ENCODE measurements at places on chromosomes 7 and 10.

DNA sequence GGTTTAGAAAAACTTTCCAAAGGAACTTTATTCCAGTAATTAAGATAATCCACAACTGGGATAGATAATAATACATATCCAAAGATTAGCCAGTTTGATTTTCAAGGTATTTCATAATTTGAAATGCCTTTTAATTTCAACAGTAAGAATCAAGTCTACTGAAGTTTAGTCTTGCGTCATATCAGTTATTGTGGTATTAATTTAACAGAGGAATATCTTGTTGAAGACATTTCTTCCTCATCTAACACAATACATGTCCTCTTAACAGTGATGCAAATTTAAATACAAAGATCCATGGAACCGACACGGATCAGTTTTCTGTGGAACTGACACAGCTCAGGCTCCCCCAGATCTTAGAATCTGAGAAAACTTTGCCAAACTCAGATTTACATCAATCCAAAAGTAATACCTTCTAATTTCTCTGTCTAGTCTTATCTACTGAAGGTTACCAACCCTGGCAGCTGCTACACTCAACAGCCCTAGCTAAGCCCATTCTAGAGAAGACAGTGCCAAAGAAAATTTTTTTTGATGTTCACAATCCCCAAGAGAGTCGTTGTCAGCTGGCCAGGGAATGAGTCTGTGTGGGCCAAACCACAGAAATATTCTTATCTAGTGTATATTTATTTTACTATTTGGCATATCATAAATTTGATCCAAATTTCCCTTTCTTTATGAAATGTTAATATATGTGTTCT, 365.2 kb upstream of the MEOX2 start:
- DNase-seq = no peak

DNA sequence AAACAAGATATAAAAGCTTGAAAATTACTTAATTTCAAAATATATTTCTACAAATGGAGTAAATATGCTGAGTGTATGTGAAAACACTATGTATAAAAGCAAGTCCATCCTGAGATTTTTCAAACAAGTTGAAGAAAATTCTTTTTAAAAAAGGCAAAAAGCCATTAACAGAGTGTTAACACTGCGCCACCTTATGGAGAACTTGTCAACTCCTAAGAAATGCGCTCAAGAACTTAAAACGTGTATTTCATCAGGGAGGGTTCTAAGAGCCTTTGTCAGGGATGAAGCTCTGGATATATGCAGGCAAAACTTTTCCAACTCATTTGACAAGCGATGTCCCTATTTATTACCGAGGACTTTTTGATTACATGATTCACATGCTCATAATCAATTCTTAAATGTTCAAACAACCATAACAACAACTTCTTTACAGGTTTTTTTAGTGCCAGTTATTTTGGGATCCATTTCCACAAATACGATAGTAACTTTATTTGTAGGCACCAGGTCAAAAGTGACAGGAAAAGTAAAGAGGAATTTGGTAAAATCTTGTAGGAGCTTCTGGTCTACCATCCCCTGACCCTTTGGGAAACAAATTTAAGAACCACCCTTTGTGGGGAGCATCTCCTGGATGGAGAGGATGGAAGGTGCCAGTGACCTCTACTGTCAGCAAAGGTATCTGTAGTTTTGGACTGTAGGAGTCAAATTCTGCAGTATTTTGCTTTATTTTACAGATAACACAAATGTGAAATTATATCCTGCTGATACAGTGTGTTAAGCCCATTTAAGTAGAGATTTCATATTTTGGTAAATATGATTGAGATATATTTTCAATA, 23.2 kb downstream of the CALCR start:
- DNase-seq = no peak

DNA sequence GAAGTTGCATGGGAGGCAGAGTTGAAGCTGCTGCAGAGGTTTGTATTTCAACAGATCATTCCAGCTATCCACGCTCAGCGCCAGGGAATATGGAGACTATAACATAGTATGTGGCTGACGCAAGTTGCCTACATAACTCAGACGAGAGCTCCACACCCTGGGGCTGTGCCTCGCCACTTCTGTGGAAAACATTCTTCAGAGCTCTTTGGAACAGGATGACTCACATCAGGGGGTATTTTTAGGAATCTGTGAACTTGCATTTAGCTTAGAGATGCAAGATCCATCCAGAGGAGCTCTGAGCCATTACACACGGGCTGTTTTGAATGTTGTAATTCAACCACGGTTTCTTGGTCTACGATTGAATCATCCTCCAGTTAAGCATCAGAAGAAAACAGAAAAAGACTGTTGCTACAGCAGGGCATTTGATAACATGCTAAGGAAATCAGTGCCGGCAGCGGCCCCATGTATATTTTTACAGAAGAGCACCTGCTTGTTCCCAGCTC, 481.5 kb upstream of the AKR1E2 start:
- no peak for DNase-seq

DNA sequence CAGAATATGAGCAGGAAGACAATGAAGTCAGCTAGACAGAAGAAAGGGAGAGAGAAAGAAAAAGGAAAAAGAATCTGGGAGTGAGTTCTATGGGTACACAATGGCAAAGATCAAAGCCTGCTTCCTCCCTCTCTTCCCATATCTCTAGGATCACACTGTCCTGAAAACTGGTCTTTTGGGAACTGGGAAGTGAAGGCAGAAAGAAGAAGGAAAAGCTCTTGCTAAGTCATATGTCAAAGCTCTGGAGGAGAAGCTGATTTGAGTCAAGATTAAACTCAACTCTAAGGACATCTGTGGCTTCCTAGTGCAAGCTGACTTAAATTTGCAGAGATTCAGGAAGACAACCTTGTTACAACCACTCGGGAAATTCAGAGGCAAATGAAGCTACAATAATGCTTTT, 147.5 kb downstream of the DOCK4 start:
- no peak for DNase-seq

GRCh38 chr7:80708123-80708522, 69.7 kb downstream of the CD36 start:
- DNase-seq = no peak

DNA sequence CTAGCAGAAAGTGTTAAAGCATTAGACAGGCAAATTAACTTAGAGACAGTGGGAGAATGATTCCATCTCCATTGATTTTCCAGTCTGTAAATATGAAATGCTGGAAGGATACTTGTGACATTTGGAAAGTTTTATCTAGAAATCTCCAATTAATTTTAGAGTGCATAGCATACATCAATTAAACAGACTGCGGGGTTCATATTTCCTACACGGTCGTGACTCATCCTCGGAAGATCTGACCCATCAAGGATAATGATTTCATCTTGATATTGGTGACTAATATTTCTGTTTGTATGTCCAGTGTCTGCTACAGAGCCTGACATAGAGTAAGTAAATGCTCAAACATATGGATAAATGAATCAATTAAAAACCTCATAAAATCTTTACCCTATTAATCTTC, 474.9 kb downstream of the KCNMA1 start:
- no peak for DNase-seq

DNA sequence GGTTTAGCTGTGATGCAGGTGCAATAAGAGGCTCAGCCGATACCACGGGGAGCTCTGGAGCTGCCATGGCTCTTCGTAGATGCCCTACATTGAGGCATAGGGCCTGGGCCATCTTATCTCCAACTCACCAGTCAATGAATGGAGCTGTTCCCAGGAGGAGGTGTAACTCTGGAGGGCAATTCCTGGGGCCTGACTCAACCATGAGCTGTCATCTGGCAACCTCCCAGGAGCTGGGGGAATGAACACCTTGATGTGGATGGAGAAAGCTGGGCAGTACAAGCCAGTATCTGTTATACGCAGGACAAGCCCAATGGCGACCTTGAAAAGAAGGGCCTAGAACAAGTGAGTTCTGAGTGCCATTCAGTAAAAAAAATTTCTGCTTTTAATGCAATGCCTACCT, 224.0 kb upstream of the PLXDC2 start:
- DNase-seq = no peak

DNA sequence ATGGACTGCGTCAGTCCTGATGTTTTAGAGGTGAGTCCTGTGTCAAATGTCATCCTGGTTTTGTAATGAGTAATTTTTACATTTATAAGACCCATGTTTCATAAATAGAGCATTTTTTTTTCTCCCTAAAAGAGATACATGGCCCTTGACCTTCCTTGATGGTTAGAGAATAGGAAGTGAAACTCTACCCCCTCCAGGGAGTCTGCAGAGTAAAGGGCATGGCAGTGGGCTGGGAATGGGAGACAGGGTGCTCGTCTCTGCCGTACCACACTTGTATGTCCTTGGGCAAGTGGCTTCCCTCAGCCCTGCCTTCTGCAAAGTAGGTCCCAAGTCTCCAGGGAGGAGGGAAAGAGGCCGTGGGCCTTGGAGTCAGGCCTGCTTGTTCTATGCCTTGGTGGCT, 63.9 kb downstream of the WDFY4 start:
- DNase-seq = no peak

- DNase-seq = no peak
Measured at GRCh38 chr7:42414028-42414427, 177.0 kb upstream of the GLI3 start.

- no peak for DNase-seq
Measured at GRCh38 chr7:20539201-20539600, 76.3 kb upstream of the ABCB5 start.

- DNase-seq = no peak
Measured at GRCh38 chr10:105714728-105715127, 1073.6 kb downstream of the SORCS3 start.

- no peak for DNase-seq
Measured at GRCh38 chr10:44416021-44416771, 31.3 kb upstream of the CXCL12 start.

DNA sequence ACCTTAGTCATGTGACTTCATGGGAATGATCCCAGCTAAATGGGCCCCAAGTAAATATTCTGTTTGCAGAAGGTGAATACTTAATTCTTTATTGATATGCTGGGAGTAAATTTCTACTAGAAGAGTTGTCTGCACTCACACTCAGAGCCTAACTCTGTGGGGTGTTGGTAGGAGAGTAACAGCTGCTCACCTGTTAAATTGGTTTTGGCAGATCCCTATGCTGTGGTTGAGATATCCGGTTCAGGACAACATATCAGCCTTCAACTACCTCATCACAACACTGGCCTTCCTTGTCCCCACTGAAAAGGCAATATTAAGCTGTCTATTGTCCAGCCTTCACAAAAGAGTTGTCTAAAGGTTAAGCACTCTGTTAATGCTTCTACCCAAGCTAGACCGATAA, 738.3 kb downstream of the INHBA start:
- no peak for DNase-seq

DNA sequence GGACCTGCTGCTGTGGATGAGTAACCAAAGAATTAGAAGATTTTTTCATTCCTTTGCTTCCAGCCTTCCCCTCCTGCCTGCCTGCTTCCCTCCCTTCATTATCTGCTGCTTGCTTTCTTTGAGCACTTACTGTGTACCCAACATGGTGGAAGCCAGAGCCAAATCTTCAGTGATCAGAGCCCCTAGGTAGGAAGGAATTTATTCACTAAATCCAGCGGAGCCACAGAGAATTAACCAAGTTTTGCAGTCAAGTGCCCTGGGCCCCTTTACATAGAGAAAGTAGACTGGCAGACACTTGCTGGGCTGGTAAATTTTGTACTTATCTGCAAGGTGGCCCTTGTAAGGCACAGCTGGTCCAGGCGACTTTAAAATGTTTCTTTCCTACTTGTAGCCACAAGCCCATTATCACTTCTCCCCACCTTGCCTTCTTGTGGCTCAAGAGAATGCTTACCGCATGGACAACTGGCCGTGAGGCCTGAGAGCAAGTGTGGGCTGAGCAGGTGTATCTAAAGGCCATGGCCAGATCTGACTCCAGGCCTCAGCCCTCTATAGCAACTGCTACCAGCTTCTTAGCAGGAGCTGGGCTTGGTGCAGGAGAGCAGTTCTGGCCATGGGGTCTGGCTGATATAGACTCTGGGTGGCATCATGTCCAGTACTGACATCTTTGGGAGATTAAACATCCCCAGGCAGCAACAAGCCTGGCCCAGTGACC, 11.1 kb downstream of the UNC5B start:
- no peak for DNase-seq

DNA sequence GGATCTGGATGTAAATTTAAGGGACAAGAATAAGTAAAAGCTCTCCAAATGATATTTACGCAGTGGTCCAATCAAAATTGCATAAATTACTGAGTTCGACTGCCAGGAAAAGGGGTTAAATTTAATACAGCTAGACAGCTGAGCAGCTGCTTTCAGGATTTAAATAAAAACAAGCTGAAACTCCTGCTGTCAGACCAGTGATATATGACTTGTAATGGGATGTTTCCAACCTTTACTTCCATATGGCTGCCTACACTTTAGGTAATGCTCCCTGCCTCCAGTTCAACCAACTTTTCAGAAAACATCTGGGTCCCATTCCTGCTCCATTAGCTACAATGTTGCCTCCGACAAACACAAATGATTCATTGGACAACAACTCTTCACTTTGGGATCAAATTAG, 326.3 kb upstream of the DGKB start:
- DNase-seq = no peak

- DNase-seq = no peak
Measured at GRCh38 chr7:45000093-45001032, at the start of gene CCM2. CCM2 (plus strand) TSS chr7:45000201; CDS start chr7:45000334, 133 bp downstream.

- DNase-seq = no peak
Measured at GRCh38 chr10:23121135-23121534, 25.8 kb downstream of the MSRB2 start.

- DNase-seq = no peak
Measured at GRCh38 chr7:14836571-14837189, 65.9 kb downstream of the DGKB start.

GRCh38 chr7:74612015-74612829, 45.3 kb upstream of the GTF2I start:
- DNase-seq = no peak

- DNase-seq = no peak
Measured at GRCh38 chr10:24346877-24347519, 138.1 kb downstream of the KIAA1217 start.

GRCh38 chr7:2894118-2894940, 50.2 kb upstream of the GNA12 start:
- peak; percentile 17 for DNase-seq

GRCh38 chr10:43344051-43344450, 27.4 kb upstream of the FXYD4 start:
- no peak for DNase-seq

DNA sequence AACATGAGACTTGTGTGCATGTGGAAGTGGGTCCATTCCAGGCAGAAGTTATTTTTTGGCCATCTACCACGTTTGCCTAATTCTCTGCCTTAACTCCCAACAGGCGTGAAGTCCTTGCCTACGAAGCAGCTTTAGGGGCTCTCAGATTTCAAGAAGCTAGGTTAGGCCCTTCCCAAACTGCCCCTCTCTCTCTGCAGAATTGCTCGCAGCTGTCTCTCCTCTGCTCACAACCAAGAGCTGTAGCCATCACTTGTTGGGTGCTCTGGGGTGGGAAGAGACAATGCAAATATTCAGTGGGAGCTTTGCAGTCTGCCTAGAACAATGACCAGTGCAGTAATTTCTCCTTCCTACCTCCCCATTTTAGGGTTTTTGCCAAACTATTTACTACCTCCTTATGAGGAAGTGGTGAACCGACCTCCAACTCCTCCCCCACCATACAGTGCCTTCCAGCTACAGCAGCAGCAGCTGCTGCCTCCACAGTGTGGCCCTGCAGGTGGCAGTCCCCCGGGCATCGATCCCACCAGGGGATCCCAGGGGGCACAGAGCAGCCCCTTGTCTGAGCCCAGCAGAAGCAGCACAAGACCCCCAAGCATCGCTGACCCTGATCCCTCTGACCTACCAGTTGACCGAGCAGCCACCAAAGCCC, 24.9 kb downstream of the CYP17A1 start:
- DNase-seq = no peak

- no peak for DNase-seq
Measured at GRCh38 chr10:93816123-93816747, 58.5 kb downstream of the LGI1 start.

- no peak for DNase-seq
Measured at GRCh38 chr7:100604976-100605911, 3.1 kb downstream of the PCOLCE start.

- no peak for DNase-seq
Measured at GRCh38 chr10:77208684-77209256, 428.8 kb downstream of the KCNMA1 start.

Measured in activated naive CD4-positive, alpha-beta T cell (primary cell).